ENCODE measurements at places on chromosomes 11 and 22. TPM values are rescaled to one million over a fixed set of nuclear protein-coding genes. Genes with fewer than 3 reads are reported as not detected.

MMP7 gene
- total RNA-seq: 1.6 TPM

ACAT1 gene
- 46.7 TPM for total RNA-seq

PDE3B gene
- total RNA-seq: 0.29 TPM

VSIG10L2 gene
- not detected for total RNA-seq

OR2D2 gene
- not detected for total RNA-seq

NAP1L4 gene
- 116 TPM for total RNA-seq

SHANK2 gene
- 0.19 TPM for total RNA-seq

MUC5AC gene
- not detected for total RNA-seq

NCF4 gene
- total RNA-seq: not detected

FOSL1 gene
- total RNA-seq: 32.1 TPM

C1QTNF4 gene
- 0.10 TPM for total RNA-seq

BCR gene
- 223 TPM for total RNA-seq

YPEL4 gene
- total RNA-seq: 0.29 TPM

KRTAP5-8 gene
- not detected for total RNA-seq

UPK2 gene
- total RNA-seq: not detected

TBX1 gene
- 27.4 TPM for total RNA-seq

MS4A6A gene
- 3.4 TPM for total RNA-seq

PLAAT5 gene
- total RNA-seq: not detected

UCP2 gene
- total RNA-seq: under 0.01 TPM

APOBEC3G gene
- total RNA-seq: 4.1 TPM

TTLL12 gene
- 42.7 TPM for total RNA-seq

SAA2 gene
- not detected for total RNA-seq

OR51B4 gene
- not detected for total RNA-seq

UPB1 gene
- total RNA-seq: not detected

PDGFB gene
- 148 TPM for total RNA-seq

RHBDD3 gene
- 31.4 TPM for total RNA-seq

NCAM1 gene
- 1.6 TPM for total RNA-seq

CSNK2A3 gene
- 3.8 TPM for total RNA-seq

RIMBP3B gene
- total RNA-seq: not detected

MS4A3 gene
- total RNA-seq: not detected

PHLDA2 gene
- 8.8 TPM for total RNA-seq

KCNK4 gene
- total RNA-seq: not detected

LARGE2 gene
- not detected for total RNA-seq

CARD18 gene
- not detected for total RNA-seq

OR56A1 gene
- total RNA-seq: not detected

CREB3L1 gene
- total RNA-seq: 0.65 TPM

PRDX5 gene
- 154 TPM for total RNA-seq

LRP5 gene
- 34.6 TPM for total RNA-seq

C11orf86 gene
- not detected for total RNA-seq

VSIG2 gene
- total RNA-seq: 0.33 TPM

ELMOD1 gene
- total RNA-seq: 0.38 TPM

CCDC87 gene
- total RNA-seq: 0.65 TPM

EXPH5 gene
- total RNA-seq: under 0.01 TPM

KRTAP5-2 gene
- not detected for total RNA-seq

RASGRP2 gene
- total RNA-seq: 1.1 TPM

CEP126 gene
- 4.2 TPM for total RNA-seq

CRYBB3 gene
- total RNA-seq: not detected

BTG4 gene
- total RNA-seq: not detected

LSP1 gene
- total RNA-seq: 1.3 TPM

CCDC116 gene
- total RNA-seq: 0.38 TPM

THY1 gene
- total RNA-seq: 0.65 TPM

VWCE gene
- total RNA-seq: 4.6 TPM

ZNF408 gene
- total RNA-seq: 17.0 TPM
